ENCODE measurements at places on chromosomes 3 and 15. TPM values are rescaled to one million over a fixed set of nuclear protein-coding genes. Genes with fewer than 3 reads are reported as not detected.
A peak's percentile ranks its signal among the peaks of the same experiment; 100 is the strongest.

DNA sequence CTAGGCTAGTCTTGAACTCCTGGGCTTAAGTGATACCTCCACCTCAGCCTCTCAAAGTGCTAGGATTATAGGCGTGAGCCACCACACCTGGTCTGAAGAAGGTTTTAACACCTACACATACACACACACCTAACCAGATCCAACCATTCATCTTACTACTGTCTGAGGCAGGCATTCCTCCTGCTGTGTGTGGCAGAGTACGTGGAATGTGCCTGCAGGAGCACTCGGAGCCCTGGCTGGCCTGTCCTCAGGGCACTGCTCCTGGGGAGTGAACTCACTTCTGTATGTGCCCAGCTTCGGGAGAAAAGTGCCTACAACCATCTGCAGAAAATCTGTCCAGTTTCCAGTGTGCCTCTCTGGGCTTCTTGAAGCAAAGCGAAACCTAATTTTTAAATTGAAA, 58.2 kb upstream of the LIMD1 start:
- no peak for DNase-seq

GRCh38 chr15:51939216-51939615, 32.4 kb downstream of the LEO1 start:
- DNase-seq = no peak

GRCh38 chr3:21330293-21330692, 420.7 kb downstream of the ZNF385D start:
- DNase-seq = peak; percentile 31

GRCh38 chr15:46921891-46922290, 795.4 kb upstream of the SEMA6D start:
- DNase-seq = no peak

DNA sequence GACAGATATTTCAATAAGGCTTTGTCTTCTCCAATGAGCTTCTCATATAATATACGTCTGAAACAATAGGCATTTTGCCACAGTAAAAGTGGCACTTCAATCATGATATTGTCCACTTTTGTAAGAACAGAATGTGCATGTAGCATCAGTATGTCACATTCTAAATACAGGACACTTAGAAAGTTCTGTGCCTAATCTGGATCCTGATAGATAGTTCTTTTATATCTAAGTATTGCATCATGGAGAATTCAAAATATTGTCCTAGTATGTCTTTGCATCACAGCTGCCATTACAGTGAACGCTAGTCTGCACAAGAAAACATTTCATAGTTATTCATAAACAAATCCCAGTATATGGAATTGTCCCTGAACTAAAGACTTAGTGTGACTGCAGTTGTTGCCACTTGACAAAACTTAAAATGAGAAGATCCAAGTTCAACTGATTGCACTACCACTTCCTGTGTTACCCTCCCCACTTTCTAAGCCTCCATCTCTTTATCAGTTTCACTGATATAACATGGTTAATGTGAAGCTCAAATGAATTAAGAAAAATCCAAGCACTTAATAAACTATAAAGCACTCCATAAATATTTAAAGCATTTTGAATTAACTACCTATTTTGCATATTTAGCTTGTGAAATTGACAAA, 19.6 kb downstream of the LRRFIP2 start:
- no peak for DNase-seq

GRCh38 chr3:28347374-28348264, 902 bp upstream of the ZCWPW2 start:
- DNase-seq = peak; percentile 91

- peak; percentile 4 for DNase-seq
Measured at GRCh38 chr3:139062918-139063317, 18.2 kb upstream of the PRR23C start.

DNA sequence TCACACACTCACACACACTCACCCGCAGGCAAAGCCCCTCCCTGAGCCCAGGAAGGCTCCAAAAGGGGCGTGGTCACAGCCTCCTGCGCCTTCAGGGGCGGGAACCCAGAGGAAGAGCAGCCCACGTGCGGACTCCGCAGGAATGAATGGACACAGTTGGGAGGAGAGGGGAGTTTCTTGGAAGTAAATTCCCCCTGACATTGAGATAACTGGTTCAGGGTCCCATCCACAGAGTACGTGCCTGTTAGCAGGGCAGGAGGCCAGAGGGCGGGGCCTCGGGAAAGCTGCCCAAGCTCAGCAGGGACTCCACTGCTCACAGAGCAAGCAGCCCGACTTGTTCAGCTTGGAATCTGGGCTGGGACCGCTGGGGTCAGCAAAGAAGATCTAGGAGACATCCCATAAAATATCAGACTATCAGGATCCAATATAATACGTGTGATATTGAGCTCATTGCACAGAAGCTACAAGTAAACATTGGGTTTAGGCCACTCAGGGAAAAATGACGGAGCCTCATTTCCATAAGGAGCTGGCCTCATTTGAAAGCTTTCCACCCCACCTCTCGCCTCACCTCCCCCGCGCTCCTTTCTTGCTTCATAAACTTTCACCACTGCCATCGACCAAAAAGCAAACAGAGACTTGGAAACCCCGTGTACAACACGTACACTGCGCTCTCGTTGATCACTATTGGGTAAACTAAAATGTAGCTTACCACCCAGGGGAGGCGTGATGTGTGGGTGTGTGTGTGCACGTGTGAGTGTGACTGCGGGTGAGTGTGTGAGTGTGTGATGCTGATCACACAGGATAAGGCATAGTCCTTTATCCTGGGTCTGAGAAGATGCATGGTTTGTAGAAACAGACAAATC, 36.0 kb downstream of the TM2D3 start:
- DNase-seq = peak; percentile 77

DNA sequence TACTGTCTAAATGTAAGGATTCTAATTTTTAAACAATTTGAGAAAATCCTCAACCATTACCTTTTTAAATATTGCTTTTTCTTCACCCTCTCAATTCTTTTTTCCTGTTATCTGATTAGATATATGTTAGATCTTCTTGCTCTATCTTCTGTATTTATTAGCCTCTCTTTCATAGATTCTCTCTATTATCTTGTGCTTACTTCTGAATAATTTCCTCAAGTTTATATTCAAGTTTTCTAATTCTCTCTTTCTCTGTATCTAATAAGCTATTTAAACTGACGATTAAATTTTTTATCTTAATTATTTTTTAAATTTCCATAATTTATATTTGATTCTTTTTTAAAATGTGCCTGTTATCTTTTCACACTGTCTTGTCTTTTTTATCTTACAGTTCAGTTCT, 10.6 kb upstream of the MECOM start:
- no peak for DNase-seq

DNA sequence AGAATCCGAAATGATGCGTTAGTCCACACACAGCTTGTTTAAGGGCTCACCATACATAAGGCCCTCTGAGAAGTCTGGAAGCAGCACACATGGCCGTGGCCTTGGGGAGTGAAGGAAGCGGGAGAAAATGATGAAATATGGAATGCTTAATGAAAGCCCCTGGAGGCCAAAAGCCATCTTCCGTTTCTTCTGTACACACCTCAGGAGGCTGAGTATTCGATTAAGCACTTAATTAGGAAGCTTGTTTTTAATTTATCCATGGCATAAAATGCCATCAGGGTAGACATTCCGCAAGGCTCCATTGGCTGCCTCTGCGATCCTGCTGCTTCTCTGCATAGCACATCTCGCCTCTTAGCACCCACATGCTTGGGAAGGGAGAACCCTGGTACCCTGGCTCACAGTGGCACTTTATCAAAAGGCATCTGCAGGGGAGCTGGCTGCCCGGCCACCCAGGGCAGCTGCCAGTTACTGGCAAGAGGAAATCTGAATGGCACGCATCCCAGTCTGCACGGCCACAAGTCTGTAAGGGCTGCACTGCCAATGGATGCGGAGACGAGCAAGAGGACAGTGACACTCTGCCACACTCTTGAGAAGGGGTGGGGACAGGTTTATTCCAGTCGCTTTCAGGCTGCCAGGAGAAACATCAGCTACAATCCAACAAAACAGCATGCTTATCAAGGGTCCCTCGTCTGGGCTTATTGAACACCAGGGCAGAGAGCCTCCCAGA, 356.2 kb downstream of the OCA2 start:
- DNase-seq = no peak

- no peak for DNase-seq
Measured at GRCh38 chr15:59537403-59537802, 74.2 kb upstream of the GCNT3 start.

GRCh38 chr3:124620600-124621063, 109.6 kb upstream of the UMPS start:
- peak; percentile 25 for DNase-seq

- no peak for DNase-seq
Measured at GRCh38 chr15:57572468-57572867, 19.2 kb upstream of the MYZAP start.

DNA sequence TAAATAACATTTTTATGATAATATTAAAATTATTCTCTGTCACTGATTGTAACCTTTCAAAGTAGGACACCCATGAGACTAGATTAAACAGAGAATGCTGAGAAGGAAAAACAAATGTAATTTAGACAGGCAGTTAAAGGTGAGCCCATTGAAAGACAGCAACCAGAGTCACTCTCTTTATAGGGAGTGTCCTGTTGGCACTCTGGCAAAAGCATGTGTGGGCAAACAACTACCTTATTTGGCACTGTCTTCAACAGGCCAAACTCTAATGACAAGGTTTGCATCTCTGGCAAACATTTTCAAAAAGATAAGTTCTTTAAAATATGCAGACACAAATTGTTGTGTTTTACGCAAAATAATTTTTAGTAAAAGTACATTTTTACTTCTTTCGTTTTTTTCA, 29.8 kb downstream of the NFKBIZ start:
- DNase-seq = no peak

GRCh38 chr3:291646-292436, 95.3 kb downstream of the CHL1 start:
- DNase-seq = no peak

- DNase-seq = no peak
Measured at GRCh38 chr3:113804661-113805060, 33.9 kb upstream of the GRAMD1C start.

GRCh38 chr3:194339840-194340239, 11.3 kb downstream of the CPN2 start:
- DNase-seq = no peak

- DNase-seq = no peak
Measured at GRCh38 chr3:141288336-141288990, 56.8 kb downstream of the PXYLP1 start.

GRCh38 chr3:179324270-179324754, 1.5 kb downstream of the ZNF639 start:
- DNase-seq = peak; percentile 35

GRCh38 chr15:71809346-71809745, 1.0 kb upstream of the NR2E3 start:
- DNase-seq = no peak

DNA sequence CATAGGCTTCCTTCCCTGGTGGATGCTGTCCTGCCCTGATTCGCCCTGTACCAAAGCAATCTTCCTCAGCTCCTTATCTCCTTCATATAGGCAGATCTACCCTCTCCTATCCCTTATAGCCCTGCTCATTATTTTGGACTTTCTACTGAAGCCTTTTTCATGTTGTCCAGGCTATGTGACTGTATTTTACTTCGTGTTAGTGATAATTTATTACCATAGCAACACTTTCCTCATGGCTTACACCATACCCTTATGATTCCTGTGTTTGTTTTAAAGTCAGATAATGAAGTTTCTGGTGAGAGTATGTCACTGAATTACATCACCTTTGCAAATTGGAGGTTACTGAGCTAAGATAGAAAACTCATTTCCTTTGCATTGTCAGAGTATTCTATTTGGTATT, 352.6 kb downstream of the NLGN1 start:
- DNase-seq = peak; percentile 82

GRCh38 chr15:48802867-48803266, 8.0 kb downstream of the CEP152 start:
- DNase-seq = peak; percentile 91

- DNase-seq = no peak
Measured at GRCh38 chr3:154217671-154218070, 96.5 kb downstream of the ARHGEF26 start.

DNA sequence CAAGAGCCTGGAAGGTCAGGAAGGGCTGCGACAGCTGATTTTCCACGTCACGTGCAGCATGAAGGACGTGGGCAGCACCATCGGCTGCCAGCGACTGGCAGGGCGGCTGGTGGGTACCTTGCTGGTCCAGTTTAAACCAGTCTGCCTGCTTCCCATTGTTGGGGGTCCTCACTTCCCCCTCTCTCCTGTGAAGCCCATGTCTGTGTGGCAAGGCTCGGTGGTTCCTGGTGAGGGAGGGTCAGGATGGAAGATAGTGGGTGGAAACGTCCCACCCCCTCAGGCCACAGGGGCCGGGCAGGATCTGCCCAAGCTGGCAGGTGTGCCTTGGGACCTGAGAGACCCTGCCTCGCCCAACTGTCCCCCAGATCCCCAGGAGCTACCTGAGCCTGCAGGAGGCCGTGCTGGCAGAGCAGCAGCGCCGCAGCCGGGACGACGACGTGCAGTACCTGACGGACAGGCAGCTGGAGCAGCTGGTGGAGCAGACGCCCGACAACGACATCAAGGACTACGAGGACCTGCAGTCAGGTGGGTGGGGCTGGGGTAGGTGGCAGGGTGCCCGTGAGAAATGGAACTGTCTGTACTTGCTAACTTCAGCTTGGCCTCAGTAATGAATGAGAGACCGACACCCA, 108.2 kb downstream of the LRRK1 start:
- no peak for DNase-seq

- no peak for DNase-seq
Measured at GRCh38 chr3:19190126-19190525, 41.8 kb downstream of the KCNH8 start.

- no peak for DNase-seq
Measured at GRCh38 chr3:10702961-10703740, 112.9 kb upstream of the SLC6A11 start.

DNA sequence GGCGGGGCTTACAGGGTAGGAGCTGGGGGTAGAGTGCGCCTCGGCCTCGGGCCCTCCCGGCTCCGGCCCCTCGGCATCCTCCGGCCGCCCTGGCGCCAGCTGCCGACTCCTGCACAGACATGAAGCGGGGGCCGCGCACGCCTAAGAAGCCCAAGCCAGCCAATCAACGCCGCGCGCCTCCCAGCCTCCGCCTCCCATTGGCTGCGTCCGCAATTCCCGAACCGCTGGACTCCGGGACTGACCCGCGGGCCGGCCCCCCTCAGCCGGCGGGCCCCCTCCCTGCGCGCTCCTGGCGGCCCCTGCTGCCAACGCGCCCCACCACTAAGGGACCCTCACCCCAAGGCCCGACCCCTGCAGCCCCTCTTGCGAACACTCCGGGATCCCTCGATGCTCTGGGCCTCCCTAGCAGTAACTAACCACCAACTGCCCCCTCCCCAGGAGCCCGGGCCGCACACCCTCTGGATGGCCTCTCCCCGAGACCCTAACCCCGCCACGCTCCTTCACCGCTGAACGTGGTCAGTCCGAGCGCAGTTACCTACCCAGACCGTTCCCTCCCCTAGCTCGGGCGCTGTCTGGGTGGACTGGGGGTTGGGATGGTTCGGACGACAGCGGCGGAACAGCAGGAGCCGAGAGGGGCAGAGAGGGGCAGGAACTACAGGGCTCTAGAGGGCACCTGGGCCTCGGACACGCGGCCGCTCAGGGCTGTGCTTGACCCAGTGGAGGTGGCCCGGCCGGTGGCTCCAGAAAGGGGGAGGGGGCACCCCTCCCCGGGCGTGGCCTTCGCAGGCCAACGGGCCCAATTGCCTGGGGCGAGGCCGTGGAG, 5.0 kb downstream of the GATA2 start:
- peak; percentile 88 for DNase-seq

Gene SNTN
- not detected for total RNA-seq

Gene DUOXA2
- total RNA-seq = not detected

Gene NMB
- total RNA-seq = 4.1 TPM

Gene CCDC9B
- 16.2 TPM for total RNA-seq

Gene SH3BP5
- 25.5 TPM for total RNA-seq

Gene TGM4
- total RNA-seq = not detected

Gene CCDC14
- total RNA-seq = 46.0 TPM

Gene FOXB1
- total RNA-seq = not detected

Gene HIGD2B
- total RNA-seq = not detected
